Nephron progenitor cell (in vitro differentiated cells): ENCODE measurements at places on chromosomes 4 and X.
A peak's percentile ranks its signal among the peaks of the same experiment; 100 is the strongest.

DNA sequence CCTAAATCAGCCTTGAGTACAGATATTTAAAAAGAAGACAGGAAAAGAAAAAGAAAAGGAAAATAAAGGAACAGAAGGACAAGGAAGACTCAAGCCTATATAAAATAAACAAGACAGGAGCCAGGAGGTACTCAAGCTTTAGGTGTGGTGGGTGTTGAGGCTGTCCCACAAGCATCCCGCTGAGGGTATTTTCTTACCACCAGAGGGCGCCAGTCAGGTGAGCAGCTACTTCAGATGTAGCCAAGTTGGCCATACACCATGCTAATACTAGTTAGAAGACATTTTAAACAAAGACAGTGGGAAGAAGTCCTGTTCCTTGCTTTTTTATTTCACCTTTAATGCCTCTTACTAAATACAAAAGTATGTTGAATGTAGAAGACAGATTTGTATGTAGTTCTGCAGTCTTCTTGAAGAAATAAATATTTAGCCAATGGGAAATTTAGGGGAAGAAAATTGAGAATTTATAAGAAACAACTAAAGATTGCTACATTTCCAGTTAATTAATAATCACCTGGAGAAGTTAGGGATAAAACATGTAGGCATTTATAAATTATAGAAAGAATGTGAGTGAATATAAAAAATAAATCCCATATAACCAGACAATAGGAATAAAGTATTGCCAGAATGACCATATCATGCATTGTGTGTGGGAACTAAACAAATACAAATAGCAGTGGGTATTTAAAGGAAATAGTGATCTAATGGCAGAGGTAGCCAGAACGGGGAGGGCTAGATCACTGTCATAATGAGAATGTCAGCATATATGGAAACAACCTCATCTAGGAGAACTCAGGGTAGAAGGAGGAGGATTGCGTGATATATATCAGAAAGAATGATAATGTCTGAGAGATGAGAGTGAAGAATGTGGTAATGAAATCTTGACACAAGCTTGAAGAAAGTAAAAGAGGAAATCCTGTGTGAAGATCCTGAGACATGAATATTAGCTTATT, 71.0 kb downstream of the MTHFD2L start:
- H3K4me3 ChIP-seq = no peak overlapping the region
- DNase-seq = peak; percentile 79
- no peaks in the 10 kb centered on the region for H3K4me1 ChIP-seq
- no peaks in the 10 kb centered on the region for H3K27me3 ChIP-seq

DNA sequence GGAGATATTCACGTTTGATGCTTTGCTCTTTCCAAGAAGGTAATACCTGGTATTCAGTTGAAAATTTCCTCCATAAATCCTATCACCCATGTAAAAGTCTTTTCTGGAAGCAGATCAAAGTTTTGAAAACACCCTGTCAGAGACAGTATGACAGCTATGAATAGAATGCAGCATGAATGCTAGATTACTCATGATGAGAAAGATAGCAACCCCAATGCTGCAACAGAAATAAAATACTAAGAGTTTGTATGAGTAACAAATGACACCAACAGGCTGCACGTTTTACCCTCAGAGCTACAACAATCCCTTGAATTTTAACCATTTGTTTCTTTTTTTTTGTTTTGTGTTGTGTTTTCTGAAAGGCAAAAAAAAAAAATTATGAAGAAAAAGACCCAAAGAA, 108.6 kb downstream of the ARHGAP6 start:
- no peaks in the 10 kb centered on the region for H3K36me3 ChIP-seq
- H3K27ac ChIP-seq = no peak overlapping the region
- no peak for DNase-seq
- H3K4me3 ChIP-seq = no peak overlapping the region
- no peaks in the 10 kb centered on the region for H3K4me1 ChIP-seq

GRCh38 chr4:65670331-65671031, at the start of gene EPHA5:
EPHA5 (minus strand) TSS chr4:65670489; CDS start chr4:65669742, 747 bp downstream.
- peaks cover 25% of the 10 kb centered on the region for H3K4me1 ChIP-seq
- H3K27ac ChIP-seq = no peak within 1 kb of the TSS
- DNase-seq = peak; percentile 83
- H3K4me3 ChIP-seq = peak within 1 kb of the TSS; percentile 86
- H3K36me3 ChIP-seq = no peaks in the 10 kb centered on the region
- peaks cover 66% of the 10 kb centered on the region for H3K27me3 ChIP-seq

DNA sequence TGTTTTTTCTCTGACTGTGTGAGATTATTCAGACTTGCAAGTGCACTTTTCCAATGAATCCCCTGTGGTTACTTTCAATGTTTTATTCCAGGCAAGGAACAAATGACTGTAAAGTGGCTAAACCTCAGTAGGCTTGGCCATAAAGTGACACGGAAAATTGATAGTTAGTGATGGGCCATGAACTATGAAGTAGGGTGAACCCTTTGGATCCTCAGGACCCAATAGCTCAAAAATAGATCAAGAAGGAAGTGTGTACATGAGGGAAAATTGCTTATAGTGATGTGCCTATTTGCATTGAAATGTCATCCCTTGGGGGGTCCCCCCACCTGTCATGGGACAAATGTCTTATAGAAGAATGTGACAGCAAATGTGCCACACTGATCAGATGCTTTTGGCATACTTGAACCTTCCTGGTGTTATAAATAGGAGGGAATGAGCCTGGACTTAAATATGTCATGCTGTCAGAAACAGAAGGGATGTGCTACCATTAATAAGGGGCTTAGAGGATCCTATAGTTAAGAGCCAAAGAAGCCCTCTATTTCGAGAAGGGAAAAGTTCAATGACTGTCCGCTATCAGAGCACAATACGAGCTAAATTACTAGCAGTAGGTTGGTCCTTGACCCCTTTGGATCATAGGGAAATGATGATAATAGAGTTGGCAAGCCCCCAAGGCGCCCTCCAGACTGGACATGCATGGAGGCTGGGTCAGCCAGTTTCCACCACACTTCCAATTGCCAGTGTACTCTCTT, 30.3 kb downstream of the SLC16A2 start:
- peaks cover 3% of the 10 kb centered on the region for H3K27me3 ChIP-seq
- no peak for DNase-seq
- no peak overlapping the region for H3K27ac ChIP-seq
- peaks cover 9% of the 10 kb centered on the region for H3K36me3 ChIP-seq
- H3K4me3 ChIP-seq = no peak overlapping the region

DNA sequence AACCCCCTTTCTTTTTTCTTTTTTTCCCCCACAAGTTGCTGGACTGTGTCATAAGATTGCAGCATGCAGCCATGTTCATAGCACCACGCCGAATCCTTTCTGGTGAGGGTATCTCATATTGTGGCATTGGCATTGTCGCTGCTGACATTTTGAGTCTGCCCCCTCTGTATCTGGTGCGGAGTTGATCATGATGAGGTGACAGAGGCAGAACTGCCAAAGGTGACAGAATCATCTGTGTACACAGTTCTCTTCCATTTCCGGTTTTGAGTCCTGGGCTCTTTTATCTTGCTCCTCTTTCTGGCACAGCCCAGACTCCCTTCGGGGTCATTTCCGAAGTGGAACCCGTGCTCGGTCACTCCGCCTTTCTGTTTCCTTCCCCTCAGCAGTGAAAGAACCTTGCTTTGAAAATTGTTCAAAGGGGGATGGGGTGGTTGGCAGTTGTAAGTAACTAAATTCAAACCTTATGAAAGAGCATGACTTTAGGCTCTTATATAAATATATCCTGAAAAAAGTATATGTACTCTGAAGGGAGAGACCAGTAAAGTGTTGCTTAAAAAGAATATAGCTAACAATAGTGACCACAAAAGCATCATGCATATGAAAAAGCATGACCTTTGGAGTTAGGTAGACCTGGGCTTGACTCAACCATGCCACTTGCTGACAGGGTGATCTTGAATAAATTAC, 55.0 kb upstream of the BMP2K start:
- DNase-seq = no peak
- H3K27me3 ChIP-seq = peaks cover 14% of the 10 kb centered on the region
- no peak overlapping the region for H3K27ac ChIP-seq
- peaks cover 43% of the 10 kb centered on the region for H3K4me1 ChIP-seq
- no peak overlapping the region for H3K4me3 ChIP-seq
- H3K36me3 ChIP-seq = no peaks in the 10 kb centered on the region

DNA sequence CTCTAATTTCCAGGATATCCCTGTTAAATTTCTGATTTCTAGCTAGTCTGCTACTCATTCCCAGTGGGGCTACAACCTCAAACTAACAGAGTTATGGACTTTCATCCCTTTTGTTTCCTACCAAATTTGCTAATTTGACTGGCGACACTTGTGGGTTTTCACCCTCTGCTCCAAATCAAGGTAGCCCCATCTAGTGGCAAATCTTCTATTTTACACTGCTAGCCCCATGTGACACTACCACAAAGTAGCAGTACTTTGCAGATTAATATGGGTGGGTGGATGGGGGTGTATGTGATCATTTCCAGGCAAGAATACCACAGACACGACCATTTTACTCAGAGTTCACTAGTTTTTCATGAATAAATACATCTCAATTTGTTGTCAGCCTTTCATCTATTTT, 150.3 kb downstream of the MSL3 start:
- DNase-seq = no peak
- peaks cover 5% of the 10 kb centered on the region for H3K27me3 ChIP-seq
- H3K27ac ChIP-seq = no peak overlapping the region

DNA sequence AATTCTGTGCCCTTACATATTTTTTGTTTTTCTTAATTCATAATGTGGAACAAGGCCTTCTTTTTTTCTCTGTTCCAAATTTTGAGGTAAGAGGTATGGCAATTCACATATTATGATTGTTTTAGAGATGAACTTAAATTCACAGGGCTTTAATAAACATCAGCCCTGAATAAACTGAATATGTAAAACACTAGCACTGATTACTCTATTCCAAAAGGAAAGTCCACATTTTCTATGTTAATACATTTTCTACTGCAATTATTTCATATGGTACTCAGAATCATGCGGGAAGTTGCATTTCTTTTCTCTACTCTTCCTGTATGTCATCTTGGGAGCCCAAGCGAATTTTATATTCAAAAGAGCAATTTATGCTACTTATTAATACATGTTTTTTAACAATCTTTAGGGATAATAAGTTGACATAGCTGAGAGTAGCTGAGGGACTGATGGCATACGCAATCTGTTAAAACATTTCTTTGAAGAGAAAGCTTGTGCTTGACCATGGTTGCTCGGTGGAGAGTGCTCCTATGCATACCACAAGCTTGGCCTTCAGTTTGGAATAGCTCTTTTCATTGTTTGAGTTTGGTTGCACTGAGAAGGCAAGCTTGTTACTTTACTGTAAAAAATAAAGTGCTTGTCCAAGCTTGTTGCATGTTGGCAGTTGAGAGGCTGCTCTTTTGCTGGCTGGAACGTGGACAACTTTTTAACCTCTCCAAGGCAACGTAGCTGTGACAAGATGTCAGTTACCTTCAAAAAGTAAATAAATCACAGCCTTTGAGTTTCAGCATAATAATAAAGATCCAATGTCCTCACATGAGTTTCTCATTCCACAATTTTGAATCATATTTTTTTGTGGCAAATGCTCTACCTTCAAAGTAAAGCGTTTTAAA, 196.3 kb upstream of the SPRY1 start:
- H3K27me3 ChIP-seq = peaks cover 4% of the 10 kb centered on the region
- no peak for DNase-seq
- H3K36me3 ChIP-seq = peaks cover 6% of the 10 kb centered on the region
- no peak overlapping the region for H3K4me3 ChIP-seq

- H3K4me3 ChIP-seq = peak overlapping the region; percentile 64
- H3K27ac ChIP-seq = peak overlapping the region; percentile 88
- H3K4me1 ChIP-seq = peaks cover 94% of the 10 kb centered on the region
- peaks cover 21% of the 10 kb centered on the region for H3K36me3 ChIP-seq
Measured at GRCh38 chr4:7759635-7760034, 180.0 kb downstream of the AFAP1 start.

- H3K27ac ChIP-seq = no peak overlapping the region
- no peak overlapping the region for H3K4me3 ChIP-seq
- peaks cover 15% of the 10 kb centered on the region for H3K27me3 ChIP-seq
- H3K36me3 ChIP-seq = no peaks in the 10 kb centered on the region
- H3K4me1 ChIP-seq = no peaks in the 10 kb centered on the region
- DNase-seq = no peak
Measured at GRCh38 chr4:15930314-15930713, 8.2 kb downstream of the FGFBP1 start.

DNA sequence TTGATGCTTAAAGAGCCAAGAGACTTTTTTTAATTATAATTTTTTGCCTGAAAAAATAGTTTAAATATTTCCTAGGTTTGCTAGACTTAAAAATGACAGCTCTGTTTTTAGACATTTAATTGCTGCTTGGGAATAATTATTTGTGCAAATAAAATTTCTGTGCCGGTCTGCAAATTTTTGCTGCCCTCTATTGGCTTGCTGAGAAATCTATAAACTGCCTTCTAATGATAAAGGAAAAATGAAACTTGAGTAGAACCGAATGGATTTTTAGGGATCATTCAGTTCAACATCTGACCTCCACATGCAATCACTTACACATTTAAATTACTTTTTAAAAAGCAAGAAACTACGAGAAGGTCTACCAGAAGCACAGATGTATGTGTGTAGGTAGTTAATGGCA, 434.0 kb downstream of the FAM133A start:
- no peak overlapping the region for H3K4me3 ChIP-seq
- no peak for DNase-seq
- H3K36me3 ChIP-seq = no peaks in the 10 kb centered on the region
- no peak overlapping the region for H3K27ac ChIP-seq
- H3K4me1 ChIP-seq = no peaks in the 10 kb centered on the region

GRCh38 chr4:139419388-139419914, 34.5 kb upstream of the RAB33B start:
- H3K4me3 ChIP-seq = no peak overlapping the region
- H3K36me3 ChIP-seq = peaks cover 82% of the 10 kb centered on the region
- no peaks in the 10 kb centered on the region for H3K4me1 ChIP-seq
- DNase-seq = no peak
- no peaks in the 10 kb centered on the region for H3K27me3 ChIP-seq

- H3K4me1 ChIP-seq = no peaks in the 10 kb centered on the region
- no peak overlapping the region for H3K4me3 ChIP-seq
- no peak for DNase-seq
- no peak overlapping the region for H3K27ac ChIP-seq
- H3K36me3 ChIP-seq = no peaks in the 10 kb centered on the region
- peaks cover 2% of the 10 kb centered on the region for H3K27me3 ChIP-seq
Measured at GRCh38 chrX:138254001-138254400, 457.5 kb downstream of the FGF13 start.

GRCh38 chr4:53532521-53532920, 58.8 kb downstream of the LNX1 start:
- H3K36me3 ChIP-seq = no peaks in the 10 kb centered on the region
- no peak overlapping the region for H3K4me3 ChIP-seq
- peaks cover 2% of the 10 kb centered on the region for H3K27me3 ChIP-seq
- no peak overlapping the region for H3K27ac ChIP-seq
- peaks cover 34% of the 10 kb centered on the region for H3K4me1 ChIP-seq

- H3K27ac ChIP-seq = no peak overlapping the region
- no peak for DNase-seq
- H3K4me1 ChIP-seq = no peaks in the 10 kb centered on the region
- no peak overlapping the region for H3K4me3 ChIP-seq
- H3K27me3 ChIP-seq = no peaks in the 10 kb centered on the region
- no peaks in the 10 kb centered on the region for H3K36me3 ChIP-seq
Measured at GRCh38 chrX:121301356-121301755, 253.9 kb downstream of the GLUD2 start.

- H3K4me3 ChIP-seq = no peak overlapping the region
- peaks cover 21% of the 10 kb centered on the region for H3K4me1 ChIP-seq
- peaks cover 28% of the 10 kb centered on the region for H3K27me3 ChIP-seq
- DNase-seq = no peak
Measured at GRCh38 chrX:1167466-1167865, 45.0 kb downstream of the CRLF2 start.
